ENCODE measurements at places on chromosomes 6 and 20. TPM values are rescaled to one million over a fixed set of nuclear protein-coding genes. Genes with fewer than 3 reads are reported as not detected.

ISM1 gene
- total RNA-seq: not detected

RGS17 gene
- total RNA-seq: 0.20 TPM

SLC22A2 gene
- not detected for total RNA-seq

KIF25 gene
- total RNA-seq: not detected

KHDRBS2 gene
- total RNA-seq: not detected

TLDC2 gene
- total RNA-seq: not detected
